NCI-H2107 (cell line): ENCODE measurements at places on chromosomes 3 and 15.

DNA sequence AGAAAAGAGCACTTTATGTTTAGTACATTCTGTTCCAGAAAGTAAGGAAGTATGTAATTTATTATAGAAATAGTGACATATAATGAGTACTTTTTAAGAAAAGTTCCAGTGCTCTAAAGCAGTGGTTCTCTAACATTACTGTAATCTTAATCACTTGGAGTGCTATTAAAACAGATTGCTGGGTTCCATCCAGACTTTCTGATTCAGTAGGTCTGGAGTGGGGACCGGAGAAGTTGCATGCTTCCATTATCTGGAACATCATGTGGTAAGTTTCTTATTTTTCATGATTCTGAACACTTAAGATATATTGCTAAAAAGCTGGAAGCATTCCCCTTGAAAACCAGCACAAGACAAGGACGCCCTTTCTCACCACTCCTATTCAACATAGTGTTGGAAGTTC is 47.5 kb upstream of the ARL14 start:
- DNase-seq: no peak

DNA sequence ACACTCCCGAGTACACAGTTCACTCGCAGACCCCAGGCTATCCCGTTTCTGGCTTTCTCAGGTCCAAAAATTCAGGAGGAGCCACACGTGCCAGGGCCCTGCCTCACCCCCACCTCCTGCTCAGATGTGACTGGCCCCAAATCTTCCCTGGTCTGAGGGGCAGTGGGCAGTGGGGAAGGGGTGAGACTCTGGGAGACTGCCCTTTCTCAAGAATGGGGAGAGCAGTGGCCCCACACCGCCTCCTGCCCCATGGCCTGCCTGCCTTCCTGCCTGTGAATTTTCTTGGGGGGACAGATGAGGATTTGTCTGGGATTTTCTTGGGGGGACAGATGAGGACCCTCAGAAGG is 174.6 kb downstream of the MEGF11 start:
- DNase-seq: no peak

- DNase-seq: no peak
Measured at GRCh38 chr15:52086011-52086786, 26.4 kb downstream of the BCL2L10 start.

DNA sequence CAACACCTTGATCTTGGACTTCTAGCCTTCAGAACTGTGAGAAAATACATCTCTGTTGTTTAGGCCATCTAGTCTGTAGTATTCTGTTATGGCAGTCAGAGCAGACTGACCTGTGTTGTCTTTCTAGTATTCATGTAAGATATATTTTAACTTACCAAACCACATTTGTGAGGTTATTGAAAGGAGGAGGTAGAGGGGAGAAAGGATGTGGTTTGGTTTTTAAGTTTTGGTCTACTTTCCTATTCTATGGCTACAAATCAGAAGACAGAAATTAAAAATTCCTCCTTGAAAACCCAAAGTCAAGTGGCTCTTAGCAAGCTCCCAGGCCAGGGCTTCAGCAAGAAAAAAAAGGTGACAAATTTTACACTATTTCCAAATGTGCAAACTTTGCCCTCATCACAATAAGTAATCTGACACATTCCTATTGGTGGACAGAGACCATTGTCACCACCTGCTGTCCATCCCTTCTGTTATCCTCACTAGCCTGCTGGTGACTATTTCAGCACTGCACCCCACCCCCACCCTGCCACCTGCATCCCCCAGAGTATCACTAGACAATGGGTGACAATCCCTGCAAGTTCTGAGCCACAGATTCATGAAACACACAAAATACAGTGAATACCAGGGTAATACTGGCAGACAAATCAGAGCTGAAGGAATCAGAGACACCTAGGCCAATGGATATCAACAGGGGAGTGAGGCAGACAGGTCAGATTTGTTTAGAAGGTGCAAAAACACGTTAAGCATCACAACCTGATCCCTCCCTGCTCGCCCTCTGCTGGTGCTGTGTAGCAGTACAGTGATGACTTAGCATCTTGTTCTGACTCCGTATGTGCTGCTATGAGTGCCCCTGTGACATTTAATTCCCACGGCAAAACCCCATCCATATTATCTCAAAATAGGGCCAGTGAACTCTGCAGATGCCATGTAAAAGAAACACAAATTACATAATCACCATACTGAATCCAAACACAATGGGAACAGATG is 79.0 kb upstream of the DCLK3 start:
- DNase-seq: no peak

DNA sequence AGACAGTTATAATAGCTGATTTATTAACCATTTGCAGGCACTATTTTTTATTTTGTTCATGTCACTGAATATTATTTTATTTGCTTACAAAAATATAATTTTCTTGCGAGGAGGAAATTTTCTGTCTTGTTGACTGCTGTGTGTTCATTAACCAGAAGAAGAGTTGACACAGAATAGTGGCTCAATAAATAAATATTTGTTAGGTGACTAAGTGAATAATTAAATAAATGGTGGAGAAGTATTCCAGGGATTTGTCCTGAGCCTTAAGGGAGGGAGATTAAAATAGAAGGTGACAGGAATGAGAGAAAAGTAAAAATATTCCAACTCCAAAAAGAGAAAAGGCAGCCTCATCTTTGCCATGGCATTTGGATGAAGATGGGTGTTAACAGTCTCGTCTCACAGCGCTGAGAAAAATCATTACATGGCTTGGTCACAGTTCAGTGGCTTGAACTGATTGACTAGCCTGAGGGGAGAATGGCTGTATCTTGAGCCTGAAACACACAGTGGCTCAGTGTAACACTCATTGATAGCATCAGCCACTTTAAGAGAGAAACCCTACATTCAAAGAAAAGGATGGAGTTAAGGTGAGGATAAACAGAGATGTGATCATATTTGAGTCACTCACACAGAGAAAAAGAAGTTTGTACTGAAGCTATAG is 449.9 kb upstream of the NAALADL2 start:
- no peak for DNase-seq

- no peak for DNase-seq
Measured at GRCh38 chr15:40307421-40308211, at the start of gene PLCB2. TSS of gene PLCB2 (minus strand) at chr15:40307935. CDS start at chr15:40307672, 263 bp downstream.

DNA sequence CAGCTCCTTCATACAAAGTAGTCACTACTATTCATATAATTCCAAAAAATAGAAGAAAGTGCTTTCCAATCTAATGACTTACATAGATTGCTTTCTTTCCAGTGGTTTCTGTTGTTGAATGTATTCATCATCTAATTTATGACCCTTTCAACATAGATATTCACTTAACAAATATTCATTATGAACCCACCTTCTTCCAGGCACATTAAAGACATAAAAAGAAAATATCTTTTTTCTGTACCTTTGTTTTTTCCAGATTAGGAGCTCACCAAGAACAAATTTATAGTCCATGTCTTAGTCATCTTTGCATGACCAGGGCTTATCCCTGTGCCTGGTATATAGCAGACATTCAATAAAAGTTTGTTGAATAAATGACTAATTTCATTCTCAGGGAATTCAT is 32.4 kb upstream of the PDZRN3 start:
- no peak for DNase-seq
